Astrocyte of the spinal cord (primary cell): ENCODE measurements at places on chromosomes 6 and 20.

DNA sequence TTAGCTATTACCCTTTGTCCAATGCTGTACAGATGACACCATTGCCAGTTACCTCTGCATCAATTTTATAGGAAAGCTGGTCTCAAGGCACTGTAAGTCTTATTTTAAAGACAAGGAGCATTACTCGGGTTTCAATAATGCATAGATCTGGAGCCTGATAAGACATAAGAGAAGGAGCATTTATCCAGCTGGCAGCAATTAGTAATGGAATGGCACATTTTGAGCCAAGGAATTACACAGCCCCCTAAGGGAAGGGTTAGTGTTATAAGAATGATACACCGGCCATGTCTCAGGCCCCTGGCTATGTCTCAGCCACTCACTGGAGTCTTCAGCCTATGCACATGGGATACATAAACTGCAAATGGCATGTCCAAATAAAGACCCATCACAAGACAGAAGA lies 23.1 kb upstream of the TMEM242 start:
- no peak for DNase-seq

DNA sequence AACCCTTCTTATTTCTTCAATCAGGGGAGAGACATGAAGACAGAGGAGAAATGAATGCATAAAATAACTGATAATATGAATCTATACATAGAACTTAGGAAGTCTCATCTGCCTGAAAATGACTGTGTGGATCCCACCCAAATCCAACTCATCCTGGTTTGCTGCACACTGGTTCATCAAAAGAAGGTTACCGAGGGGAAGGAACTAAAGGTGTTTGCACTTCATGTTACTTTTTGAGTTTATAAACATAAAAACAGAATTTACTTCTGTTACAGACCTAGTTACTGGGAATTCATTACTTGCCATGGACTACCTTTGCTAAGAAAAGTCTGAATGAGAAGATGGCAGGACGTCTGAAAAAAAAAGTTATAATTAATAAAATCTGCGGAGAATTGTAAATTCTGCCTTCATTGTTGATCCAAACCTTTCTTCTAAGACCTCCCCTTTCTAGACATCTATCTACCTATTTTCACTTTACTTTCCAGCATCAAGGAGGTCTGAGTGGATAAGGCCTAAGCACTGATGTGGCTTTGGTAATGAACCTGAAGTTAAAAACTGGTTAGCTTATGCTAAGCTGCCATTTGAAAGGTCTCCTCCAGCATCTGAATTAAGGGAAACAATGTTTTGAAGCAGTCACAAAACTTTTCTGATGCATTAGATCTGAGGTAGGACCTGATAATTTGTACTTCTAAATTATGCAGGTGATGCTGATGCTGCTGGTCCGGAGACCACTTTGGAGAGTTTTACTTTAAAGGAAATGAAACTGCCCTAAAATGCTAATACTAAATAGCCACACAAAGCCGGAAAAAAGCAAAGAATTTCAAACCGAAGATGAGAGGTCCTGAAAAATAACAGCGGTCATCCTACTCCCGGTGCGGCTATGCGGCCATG lies 84.0 kb downstream of the HFE start:
- DNase-seq: no peak

DNA sequence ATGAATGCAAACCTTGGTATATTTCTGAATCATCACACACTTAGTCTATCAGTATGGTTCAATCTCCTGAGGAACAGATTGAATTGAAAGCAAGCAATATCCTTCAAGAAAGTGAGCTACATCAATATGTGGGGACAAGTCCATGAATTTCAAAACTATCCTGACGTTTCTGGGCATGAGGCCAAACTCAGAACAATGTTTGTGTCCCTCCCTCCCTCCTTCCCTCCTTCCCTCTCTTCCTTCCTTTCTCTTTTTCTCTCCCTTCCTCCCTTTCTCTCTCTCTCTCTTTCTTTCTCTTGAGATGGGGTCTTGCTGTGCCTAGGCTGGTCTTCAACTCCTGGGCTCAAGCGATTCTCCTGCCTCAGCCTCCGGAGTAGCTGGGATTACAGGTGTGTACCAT lies 27.9 kb upstream of the SYNCRIP start:
- DNase-seq: peak; percentile 32

DNA sequence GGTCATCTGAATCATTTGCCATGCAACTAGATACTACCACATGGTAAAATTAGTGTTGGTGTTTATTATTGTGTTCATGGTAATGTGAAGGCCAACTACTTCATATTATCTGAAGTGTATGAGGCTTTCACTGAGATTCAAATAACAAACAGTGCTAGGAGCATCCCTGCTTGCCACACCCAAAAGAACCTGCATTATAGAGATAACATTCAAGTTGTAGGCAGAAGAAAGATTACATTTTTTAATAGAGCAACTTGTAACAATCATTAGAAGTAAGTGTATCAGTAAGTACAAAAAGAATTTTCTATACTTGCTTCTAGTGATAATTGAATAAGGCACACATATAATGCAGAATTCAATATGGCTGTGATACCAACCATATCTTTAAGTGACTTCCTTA lies 49.8 kb downstream of the BCKDHB start:
- DNase-seq: no peak

DNA sequence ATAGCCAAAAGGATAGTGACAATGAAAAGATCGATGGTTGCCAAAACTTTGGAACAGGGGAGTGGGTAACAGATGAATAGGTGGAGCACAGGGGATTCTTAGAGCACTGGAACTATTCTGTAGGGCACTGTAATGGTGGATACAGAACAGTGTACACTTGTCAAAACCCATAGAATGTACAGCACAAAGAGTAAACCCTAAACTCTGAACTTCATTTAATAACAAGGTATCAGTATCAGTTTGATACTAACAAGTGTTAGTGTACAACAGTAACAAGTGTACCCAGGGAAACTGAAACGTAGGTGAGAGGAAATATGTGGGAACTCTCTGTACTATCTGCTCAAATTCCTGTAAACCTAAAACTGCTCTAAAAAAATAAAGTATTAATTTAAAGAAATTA lies 179.2 kb downstream of the HACE1 start:
- DNase-seq: no peak

- DNase-seq: no peak
These were observed 502.4 kb downstream of the LMBRD1 start for GRCh38 chr6:69294407-69294806.

- peak; percentile 47 for DNase-seq
These were observed 50.8 kb upstream of the DSN1 start for GRCh38 chr20:36824142-36824940.

DNA sequence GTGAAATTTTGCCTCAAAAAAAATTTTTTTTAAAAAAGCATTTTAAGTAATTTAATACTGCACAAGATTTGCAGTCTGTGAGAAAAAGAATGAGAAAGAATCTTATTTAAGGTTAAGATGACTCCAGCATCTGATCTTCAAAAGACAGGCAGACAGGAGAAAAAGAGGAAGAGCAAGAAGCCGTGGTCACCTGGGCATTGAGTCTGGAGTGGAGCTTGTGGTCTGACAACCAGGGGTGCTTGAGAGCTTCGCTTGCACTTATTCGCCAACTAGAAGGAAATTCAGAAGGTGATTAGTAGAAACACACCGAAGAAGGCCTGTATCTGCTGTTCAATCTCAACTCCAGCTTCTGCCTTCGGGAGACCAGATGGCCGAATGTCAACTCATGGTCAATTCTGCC lies 75.9 kb downstream of the MYLK4 start:
- DNase-seq: no peak

DNA sequence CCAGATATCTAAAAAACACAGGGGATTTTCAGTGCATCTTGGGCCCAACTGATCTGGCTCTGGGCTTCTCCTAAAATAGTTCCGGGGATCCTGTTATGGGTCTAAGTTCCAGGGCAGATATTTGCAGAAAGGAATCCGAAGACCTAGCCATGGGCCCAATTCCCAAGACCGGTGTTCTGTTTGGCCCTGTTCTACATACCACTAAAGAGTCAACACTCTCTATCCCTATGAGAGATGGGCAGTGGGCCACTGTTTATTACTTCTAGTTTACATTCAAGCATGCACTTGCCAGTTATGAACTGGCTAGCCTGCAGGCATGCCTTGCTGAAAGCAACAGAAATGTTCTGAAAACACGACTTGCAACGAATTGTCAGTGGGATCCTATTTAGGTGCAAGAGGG lies 87.4 kb upstream of the PLCB4 start:
- no peak for DNase-seq

GRCh38 chr6:13181393-13181792 lies 146.9 kb downstream of the TBC1D7 start:
- DNase-seq: no peak

DNA sequence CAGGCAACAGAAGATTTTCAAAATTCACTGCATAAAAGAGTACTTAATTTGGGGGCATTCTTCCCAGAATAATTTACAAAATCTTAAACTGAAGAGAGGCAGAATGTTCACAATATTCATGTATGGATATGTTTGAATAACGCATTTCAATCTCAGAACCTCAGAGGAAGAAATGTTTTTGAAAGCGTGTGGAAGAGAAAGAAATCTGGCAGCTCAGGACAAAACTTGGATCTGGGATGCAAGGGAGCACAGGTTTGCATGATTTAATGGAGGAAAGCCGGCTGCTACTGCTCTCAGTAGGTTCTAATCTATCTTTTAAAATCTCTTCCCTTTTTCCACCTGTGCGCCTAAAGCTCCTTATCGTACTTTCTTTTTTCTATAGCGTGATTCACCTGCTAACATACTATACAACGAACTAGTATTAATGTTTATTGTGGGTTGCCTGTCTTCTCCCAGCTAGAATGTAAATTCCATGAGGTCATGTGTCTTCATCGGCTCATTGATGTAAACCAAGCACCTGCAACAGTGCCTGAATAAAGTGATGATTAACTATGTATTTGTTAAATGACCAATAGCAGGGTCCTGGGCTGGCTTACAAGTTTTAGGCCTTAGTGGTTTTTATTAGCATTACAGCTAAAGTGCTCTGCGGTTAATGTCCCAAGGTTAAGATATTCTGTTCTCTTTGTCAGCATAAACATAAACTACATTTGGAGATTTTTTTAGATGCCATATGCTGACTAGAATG lies 15.3 kb downstream of the PRL start:
- no peak for DNase-seq

- no peak for DNase-seq
These were observed 115.9 kb downstream of the KLHL32 start for GRCh38 chr6:97040355-97040860.

- DNase-seq: no peak
These were observed 37.2 kb downstream of the CST9L start for GRCh38 chr20:23530937-23531567.

DNA sequence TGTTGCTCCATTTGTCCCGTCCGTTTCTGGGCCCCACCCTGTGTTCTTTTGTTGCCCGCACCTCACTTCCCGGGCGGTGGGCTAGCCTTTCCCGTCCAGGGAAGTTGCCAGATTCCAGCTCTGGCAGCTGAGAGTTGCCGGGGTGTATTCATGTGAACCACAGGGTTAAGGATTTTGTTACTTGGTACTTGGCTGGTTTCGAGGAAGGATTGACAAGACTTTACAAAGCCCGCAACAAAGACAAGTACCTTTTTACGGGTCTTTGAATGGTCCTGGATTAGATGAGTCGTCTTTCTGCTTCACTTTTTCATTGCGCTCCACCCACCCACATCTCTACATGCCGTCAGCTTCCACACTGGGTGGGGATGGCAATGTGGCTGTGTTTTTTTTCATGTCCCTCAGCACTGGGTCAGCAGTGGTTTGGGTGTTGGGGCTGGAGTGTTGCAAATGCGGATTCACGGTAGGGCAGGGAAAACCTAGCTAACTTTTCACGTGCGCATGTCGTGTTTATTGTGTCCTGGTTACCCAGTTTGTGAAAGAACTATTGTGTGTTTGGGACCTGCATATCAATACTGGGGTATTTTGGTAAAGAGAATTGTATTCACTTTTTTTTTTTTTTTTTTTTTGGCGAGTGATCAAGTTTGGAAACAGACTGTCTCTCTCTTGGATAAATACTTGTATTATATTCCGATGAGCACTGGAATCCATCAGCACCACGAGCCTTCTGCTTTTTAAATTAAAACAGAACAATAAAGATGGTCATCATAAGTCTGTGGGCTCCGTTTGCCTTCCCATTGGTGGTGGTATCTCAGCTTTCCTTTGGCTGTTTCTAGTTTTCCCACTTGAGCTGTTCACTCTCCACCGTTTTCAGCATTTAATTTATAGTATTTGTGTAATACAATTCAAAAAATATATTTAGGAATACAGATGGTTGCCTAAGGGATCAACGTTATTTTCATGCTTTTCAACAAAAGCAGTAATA lies 1.2 kb downstream of the DUSP22 start:
- peak; percentile 42 for DNase-seq

- no peak for DNase-seq
These were observed 127.9 kb upstream of the TOP1 start for GRCh38 chr20:40900666-40901215.

GRCh38 chr20:23446505-23446904 lies 6.2 kb downstream of the CST11 start:
- DNase-seq: peak; percentile 23

- no peak for DNase-seq
These were observed 6.1 kb downstream of the RNF114 start for GRCh38 chr20:49942303-49942702.

- DNase-seq: no peak
These were observed 264.5 kb downstream of the CD83 start for GRCh38 chr6:14381829-14382677.

DNA sequence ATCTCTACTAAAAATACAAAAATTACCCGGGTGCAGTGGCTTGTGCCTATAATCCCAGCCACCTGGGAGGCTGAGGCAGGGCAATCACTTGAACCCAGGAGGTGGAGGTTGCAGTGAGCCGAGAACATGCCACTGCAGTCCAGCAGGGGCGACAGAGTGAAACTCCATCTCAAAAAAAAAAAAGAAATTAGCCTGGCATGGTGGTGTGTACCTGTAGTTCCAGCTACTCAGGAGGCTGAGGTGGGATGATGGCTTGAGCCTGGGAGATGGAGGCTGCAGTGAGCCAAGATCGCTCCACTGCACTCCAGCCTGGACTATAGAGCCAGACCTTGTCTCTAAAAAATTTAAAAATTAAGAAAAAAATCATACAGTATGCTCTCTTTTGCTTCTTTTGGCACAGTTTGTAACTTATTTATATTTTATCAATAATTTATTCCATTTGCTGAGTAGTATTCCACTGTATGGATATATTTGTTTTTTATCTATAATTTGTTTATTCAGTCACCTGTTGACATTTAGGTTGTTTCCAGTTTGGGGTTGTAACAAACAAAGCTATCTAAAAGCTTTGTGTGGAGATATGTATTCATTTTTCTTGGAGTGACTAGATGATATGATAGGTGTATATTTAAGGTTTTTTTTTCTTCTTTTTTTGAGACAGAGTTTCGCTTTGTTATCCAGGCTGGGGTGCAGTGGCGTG lies 8.0 kb upstream of the MYBL2 start:
- no peak for DNase-seq

GRCh38 chr20:41004531-41005360 lies 23.9 kb upstream of the TOP1 start:
- DNase-seq: peak; percentile 22

GRCh38 chr6:122130518-122130917 lies 268.9 kb upstream of the HSF2 start:
- no peak for DNase-seq
